ENCODE measurements at places on chromosomes 12 and 14. TPM values are rescaled to one million over a fixed set of nuclear protein-coding genes. Genes with fewer than 3 reads are reported as not detected.

- no peak for DNase-seq
- H3K4me1 ChIP-seq = peaks cover 27% of the 10 kb centered on the region
- H3K4me3 ChIP-seq = peak overlapping the region; percentile 88
- peaks cover 9% of the 10 kb centered on the region for H3K36me3 ChIP-seq
Observed at GRCh38 chr14:65103150-65103760, 938 bp upstream of the MAX start.

- H3K27me3 ChIP-seq = no peaks in the 10 kb centered on the region
- peak overlapping the region; percentile 24 for H3K27ac ChIP-seq
- H3K4me3 ChIP-seq = peak overlapping the region; percentile 91
Observed at GRCh38 chr14:50397390-50398188, 908 bp upstream of the CDKL1 start.

DNA sequence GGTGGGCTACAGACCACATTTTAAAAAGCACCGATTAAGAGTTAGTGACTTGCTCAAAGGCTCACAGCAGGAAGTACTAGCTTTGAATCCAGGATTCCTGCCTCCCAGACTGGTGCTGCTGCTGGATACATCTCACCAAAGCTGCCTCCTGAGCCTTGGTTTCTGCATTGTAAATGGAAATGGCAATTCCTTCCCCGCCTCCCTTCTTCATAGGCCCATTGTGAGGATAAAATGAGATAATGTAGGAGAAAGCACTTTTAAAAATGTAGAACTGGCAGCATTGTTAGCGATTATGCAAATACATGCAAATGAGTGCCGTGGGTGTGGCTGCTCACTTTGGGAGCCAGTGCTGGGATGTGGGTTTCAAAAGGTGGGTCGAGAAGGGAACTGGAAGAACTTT is 15.4 kb downstream of the PDE1B start:
- no peak overlapping the region for H3K27ac ChIP-seq
- peaks cover 9% of the 10 kb centered on the region for H3K4me1 ChIP-seq
- DNase-seq = no peak
- peaks cover 3% of the 10 kb centered on the region for H3K36me3 ChIP-seq
- no peak overlapping the region for H3K4me3 ChIP-seq

DNA sequence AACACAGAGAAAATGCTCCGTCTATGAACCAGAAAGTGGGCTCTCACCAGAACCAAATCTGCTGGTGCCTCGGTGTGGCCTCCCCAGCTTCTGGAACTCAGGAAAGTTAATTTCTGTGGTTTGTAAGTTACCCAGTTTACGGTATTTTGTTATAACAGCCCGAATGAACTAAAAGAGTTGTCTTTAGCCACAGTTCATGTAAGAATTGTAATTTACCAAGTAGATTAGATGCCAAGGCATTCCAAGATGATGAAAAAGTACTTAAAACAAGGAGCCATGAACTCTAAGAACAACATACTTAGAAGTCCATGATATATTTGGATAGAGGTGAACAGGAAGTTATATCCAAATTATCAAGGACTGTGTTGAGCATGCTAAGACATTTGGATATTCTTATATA is 259.9 kb upstream of the GARIN6 start:
- no peaks in the 10 kb centered on the region for H3K4me1 ChIP-seq
- no peak overlapping the region for H3K27ac ChIP-seq
- H3K36me3 ChIP-seq = no peaks in the 10 kb centered on the region
- no peak overlapping the region for H3K4me3 ChIP-seq

- H3K27me3 ChIP-seq = no peaks in the 10 kb centered on the region
- DNase-seq = no peak
- H3K27ac ChIP-seq = no peak overlapping the region
Observed at GRCh38 chr12:110790301-110790700, 47.6 kb upstream of the PPP1CC start.

DNA sequence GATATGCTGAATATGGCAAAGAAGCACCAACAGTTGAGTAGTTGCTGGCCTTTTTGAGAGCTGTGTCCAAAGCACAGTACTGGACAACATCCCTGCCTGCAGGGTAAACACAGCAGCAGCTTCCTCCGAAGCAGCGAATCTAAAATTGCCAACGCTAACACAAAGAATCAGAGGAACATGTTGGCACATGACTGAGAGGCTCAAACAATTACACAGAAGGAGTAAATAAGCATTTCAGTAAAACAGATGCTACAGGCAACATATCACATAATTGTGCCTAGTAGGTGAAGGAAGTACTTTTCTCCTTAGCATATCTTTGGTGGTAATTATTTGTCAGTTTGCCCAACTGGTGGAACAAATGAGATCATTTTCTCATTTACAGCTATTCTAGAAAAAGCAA is 52.1 kb downstream of the KICS2 start:
- no peaks in the 10 kb centered on the region for H3K27me3 ChIP-seq
- H3K4me1 ChIP-seq = peaks cover 3% of the 10 kb centered on the region
- H3K36me3 ChIP-seq = no peaks in the 10 kb centered on the region
- DNase-seq = no peak
- H3K27ac ChIP-seq = no peak overlapping the region

DNA sequence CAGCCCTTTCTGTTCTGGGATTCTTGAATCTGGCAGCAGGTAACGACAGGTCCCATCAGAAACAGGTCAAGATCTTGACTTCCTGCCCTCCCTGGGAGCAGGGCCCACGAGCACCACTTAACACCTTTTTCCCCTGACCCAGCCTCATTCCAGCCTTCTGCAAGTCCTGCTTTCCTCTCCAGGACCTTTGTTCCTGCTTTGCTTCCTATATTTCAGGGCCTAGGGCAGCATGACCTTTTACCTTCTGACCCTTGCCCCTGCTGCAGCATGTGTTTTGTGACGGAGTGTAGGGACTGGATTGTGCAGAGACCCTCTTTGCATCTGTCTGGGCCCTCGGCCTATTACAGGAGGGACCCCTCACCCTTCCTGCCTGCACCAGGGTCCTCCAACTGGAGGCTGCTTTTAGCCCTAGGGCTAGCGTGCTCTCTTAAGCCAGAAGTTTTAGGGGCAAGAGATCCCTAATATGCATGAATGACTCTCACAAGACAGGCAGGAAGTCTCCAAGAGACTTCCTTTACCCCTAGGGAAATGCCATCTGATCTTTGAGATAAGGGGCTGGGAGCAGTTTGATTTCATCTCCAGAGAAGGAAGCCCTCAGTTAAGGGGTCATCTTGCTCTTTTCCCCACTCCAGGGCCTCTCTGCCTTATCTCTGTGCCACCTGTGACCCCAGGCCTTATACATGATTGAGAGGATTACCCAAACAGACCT is 209.4 kb upstream of the BCL2L14 start:
- no peak for DNase-seq
- peak overlapping the region; percentile 39 for H3K27ac ChIP-seq
- H3K36me3 ChIP-seq = peaks cover 2% of the 10 kb centered on the region
- no peaks in the 10 kb centered on the region for H3K27me3 ChIP-seq
- peaks cover 17% of the 10 kb centered on the region for H3K4me1 ChIP-seq

DNA sequence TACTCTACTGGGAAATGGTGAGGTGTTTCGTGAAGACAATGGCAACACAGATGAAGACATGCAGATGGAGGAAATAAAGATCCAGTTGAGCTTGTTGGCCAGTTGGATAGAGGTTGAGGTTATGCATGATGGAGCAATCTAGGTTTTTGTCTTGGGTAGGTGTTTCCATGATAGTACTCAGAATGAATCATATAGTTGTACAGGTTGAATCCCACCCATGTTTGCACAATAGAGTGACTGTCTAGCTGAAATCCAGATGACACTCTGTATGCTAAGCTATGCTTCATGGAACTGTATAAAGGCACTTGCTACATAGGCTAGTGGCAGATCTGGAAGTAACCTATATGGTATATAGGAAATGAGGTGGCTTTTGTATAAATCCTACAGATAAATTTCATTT is 264.9 kb downstream of the NAV3 start:
- no peak overlapping the region for H3K27ac ChIP-seq
- no peaks in the 10 kb centered on the region for H3K4me1 ChIP-seq
- no peak overlapping the region for H3K4me3 ChIP-seq
- H3K36me3 ChIP-seq = no peaks in the 10 kb centered on the region

- no peaks in the 10 kb centered on the region for H3K27me3 ChIP-seq
- DNase-seq = no peak
- no peaks in the 10 kb centered on the region for H3K36me3 ChIP-seq
- H3K4me3 ChIP-seq = no peak overlapping the region
Observed at GRCh38 chr12:42696406-42697149, 107.0 kb upstream of the PRICKLE1 start.

- H3K27ac ChIP-seq = no peak overlapping the region
- no peak overlapping the region for H3K4me3 ChIP-seq
- H3K4me1 ChIP-seq = no peaks in the 10 kb centered on the region
- H3K27me3 ChIP-seq = no peaks in the 10 kb centered on the region
- no peak for DNase-seq
- H3K36me3 ChIP-seq = peaks cover 2% of the 10 kb centered on the region
Observed at GRCh38 chr14:38578278-38578681, 322.4 kb upstream of the CLEC14A start.

DNA sequence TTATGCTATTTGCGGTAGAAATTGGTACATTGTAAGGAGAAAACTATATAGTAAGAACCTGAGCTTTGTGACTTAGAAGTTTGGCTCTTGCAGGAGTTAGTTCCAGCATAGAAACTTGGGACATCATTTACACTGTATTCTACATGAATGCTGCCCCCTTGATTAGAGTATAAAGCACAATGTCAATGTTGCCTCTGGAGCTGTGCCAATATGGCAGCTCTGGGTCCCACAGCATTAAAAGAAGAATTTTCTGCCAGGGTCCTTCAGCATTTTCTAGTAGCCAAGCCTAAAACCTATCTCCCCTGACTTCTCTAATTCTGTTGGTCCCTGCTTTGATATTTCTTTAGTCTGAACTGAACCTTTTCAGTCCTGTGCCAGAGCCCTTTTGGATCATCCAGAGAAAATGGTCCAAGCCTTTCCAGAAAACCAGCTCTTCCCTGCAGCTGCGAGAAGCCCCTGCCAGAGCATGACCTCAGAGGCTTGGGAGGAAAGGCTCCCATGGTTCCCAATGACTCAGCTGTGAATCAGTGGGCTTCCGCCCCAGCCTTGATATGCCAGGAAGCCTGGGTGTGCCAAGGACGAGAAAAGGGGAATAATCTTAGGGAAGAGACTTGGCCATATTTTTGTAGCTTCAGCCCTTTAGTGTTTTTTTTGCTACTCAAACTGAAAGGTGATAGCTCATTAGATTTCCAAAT is 43.2 kb downstream of the PLEKHG7 start:
- H3K27ac ChIP-seq = no peak overlapping the region
- peaks cover 15% of the 10 kb centered on the region for H3K27me3 ChIP-seq
- H3K4me1 ChIP-seq = peaks cover 4% of the 10 kb centered on the region
- H3K4me3 ChIP-seq = no peak overlapping the region

DNA sequence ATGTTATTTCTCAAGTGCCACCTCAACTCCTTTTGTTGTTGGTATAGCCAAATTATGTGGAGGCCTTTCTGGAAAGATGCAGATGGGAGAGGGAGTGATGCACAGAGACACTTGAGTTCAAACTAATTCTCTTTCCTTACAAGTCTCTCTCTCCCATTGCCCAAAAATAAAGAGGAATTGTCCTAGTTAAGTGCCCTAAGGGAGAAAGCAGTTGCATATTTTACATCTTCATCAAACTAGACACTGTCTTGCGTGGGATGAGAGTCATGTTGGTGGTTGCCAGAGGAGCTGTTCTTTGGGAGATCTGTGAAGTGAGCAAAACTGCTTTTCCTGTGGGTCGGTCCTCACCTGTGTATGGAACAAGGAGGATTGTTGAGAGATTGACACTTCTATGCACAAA is 72.2 kb downstream of the EP400 start:
- H3K4me1 ChIP-seq = no peaks in the 10 kb centered on the region
- peaks cover 6% of the 10 kb centered on the region for H3K36me3 ChIP-seq
- no peak overlapping the region for H3K27ac ChIP-seq
- no peak for DNase-seq
- H3K4me3 ChIP-seq = no peak overlapping the region

- no peak overlapping the region for H3K4me3 ChIP-seq
- no peaks in the 10 kb centered on the region for H3K36me3 ChIP-seq
- H3K27me3 ChIP-seq = peaks cover 21% of the 10 kb centered on the region
- peaks cover 14% of the 10 kb centered on the region for H3K4me1 ChIP-seq
- DNase-seq = no peak
- no peak overlapping the region for H3K27ac ChIP-seq
Observed at GRCh38 chr12:57869298-57869926, 22.9 kb upstream of the CTDSP2 start.

DNA sequence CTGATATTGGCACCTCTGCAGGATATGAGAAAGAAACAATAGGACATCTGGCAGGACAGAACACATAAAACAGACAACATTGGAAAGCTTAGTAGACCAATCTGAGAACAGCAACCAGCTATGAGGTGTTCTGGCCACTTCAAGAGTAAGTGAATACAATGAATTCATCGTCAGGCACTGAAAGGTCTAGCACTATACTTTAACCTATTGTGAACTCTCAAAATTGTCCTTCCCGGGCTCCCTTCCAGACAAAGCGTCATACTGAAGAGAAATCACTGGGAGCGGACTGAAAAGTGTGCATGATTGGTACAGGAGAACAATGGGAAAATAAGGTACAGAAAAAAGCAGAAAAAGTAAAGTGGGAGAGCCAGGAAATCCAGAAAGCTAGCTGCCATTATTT is 75.8 kb downstream of the LRP6 start:
- no peak overlapping the region for H3K27ac ChIP-seq
- H3K27me3 ChIP-seq = peaks cover 17% of the 10 kb centered on the region
- DNase-seq = no peak
- H3K4me3 ChIP-seq = no peak overlapping the region

ZFHX2 gene
- total RNA-seq = 0.27 TPM

TMEM121 gene
- total RNA-seq = 2.6 TPM

HCAR3 gene
- 0.39 TPM for total RNA-seq

NAA25 gene
- total RNA-seq = 34.7 TPM

GLS2 gene
- total RNA-seq = 2.8 TPM
